Kasumi-1 (cell line): ENCODE measurements at places on chromosomes 2 and 18.

- peak; percentile 27 for DNase-seq
These were observed 135.0 kb downstream of the LAMA3 start for GRCh38 chr18:23824240-23824639.

- DNase-seq: no peak
These were observed 395.2 kb downstream of the CMPK2 start for GRCh38 chr2:6470518-6470917.

DNA sequence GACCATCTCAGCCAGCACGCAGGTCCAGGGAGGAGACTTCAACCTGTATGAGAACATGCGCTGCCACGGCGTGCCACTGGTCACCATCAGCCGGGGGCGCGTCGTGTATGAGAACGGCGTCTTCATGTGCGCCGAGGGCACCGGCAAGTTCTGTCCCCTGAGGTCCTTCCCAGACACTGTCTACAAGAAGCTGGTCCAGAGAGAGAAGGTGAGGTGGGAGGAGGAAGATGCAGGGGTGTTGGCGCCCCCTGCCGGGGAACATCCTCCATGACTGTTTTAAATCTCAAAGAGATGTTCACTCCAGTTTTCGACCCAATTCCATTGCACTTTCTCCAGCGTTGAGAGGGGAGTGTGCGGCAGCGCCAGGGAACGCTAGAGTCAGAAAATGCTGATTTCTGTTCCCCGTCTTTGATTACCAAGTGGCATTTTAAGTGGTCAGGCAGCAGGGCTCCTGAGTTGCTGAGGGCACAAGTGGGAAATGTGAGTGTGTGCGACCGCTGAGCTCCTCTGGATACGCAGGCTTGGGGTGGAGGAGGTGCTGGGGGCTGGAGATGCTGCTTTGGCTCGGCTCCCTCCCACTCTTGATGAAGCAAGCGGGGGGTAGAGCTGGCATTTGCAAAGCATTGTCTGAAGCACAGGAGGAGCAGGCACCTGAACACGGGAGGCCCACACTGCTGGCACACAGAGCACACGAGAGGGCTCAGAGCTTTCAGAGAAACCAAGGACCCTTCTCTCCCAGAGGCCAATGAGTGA lies 27.7 kb upstream of the MAPRE3 start:
- DNase-seq: peak; percentile 57

GRCh38 chr2:178579006-178579405 lies 98.7 kb downstream of the PLEKHA3 start:
- DNase-seq: peak; percentile 92

GRCh38 chr2:33497221-33497650 lies 20.8 kb downstream of the RASGRP3 start:
- peak; percentile 82 for DNase-seq

- DNase-seq: no peak
These were observed 129.1 kb downstream of the PIEZO2 start for GRCh38 chr18:11020161-11020853.

- no peak for DNase-seq
These were observed 2.6 kb upstream of the FZD5 start for GRCh38 chr2:207772081-207772843.

- DNase-seq: no peak
These were observed 49.7 kb downstream of the KLHL29 start for GRCh38 chr2:23434721-23435121.

DNA sequence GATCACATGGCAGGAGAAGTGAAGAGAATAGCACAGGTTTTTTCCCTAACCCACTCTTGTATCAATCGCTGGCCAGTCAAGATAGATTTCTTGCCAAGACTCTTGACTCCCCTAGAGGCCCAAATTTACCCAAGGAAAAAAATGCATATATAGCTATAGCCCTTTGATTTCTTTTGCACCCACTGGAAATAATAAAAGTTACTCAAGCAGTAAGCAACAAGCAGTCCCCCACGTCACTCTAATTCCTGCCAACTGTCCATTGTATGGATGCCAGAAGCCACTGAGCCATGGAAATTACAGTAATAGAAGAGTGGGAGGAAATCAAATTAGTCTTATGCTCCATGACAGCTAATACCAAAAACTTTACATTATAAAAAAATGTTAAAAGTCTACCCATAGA lies 125.3 kb upstream of the SLC39A10 start:
- no peak for DNase-seq

DNA sequence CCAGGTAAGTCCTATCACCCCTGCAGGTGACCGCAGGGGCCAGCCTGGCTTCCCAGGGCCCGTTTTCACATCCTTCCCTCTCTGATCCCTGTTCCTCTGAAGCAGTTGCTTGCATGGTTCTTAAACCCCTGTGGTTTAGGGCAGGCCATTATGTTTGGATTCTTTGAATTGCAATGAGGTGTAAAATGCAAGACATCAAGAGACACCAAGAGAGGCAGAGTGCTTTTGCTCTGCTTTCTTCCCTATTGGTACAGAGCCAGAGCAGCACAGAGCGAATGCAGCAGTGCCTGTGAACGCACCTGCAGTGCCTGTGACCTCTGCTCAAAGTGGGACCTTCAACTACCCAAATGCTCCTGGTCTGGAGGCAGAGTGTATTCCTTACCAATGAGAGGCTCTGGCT lies 7.6 kb downstream of the RFX8 start:
- DNase-seq: no peak
